Activated naive CD4-positive, alpha-beta T cell treated with anti-CD3 and anti-CD28 coated beads, Interleukin-2, amount 50 U/mL, for 16 hours (primary cell): ENCODE measurements at places on chromosomes 11 and 22.

DNA sequence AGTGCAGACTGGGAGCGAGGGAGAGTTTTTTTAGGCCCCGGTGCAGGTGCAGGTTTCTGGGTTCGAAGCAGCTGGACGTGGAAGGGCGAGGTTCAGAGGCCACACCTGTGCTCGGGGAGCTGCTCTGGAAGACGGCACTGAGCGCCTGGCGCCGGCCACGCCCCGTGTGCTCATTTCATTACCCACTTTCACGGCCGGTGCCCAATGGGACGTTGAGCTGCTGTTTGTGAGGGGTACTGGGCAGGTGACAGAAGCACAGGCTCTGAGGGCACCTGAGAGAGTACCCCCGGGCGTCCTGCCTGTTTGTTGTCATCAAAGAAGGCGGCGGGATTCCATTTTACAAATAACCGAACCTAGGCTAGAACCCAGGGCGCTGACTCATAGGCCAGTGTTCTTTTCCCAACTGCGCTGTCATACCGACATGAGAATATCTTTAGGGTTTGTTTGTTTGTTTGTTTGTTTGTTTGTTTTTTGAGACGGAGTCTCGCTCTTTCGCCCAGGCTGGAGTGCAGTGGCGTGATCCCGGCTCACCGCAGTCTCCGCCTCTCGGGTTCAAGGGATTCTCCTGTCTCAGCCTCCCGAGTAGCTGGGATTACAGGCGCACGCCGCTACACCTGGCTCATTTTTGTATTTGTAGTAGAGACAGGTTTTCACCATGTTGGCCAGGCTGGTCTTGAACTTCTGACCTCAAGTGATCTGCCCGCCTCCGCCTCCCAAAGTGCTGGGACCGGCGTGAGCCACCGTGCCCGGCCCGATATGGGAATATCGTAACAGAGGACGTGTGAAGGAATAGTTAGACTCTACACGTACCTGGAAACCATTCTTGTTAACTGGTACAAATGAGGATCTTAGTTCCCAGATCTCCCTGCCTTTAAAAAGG is 16.6 kb upstream of the SPTBN2 start:
- DNase-seq = peak; percentile 46

GRCh38 chr22:38411016-38411415 is 44.0 kb downstream of the KCNJ4 start:
- DNase-seq = no peak

DNA sequence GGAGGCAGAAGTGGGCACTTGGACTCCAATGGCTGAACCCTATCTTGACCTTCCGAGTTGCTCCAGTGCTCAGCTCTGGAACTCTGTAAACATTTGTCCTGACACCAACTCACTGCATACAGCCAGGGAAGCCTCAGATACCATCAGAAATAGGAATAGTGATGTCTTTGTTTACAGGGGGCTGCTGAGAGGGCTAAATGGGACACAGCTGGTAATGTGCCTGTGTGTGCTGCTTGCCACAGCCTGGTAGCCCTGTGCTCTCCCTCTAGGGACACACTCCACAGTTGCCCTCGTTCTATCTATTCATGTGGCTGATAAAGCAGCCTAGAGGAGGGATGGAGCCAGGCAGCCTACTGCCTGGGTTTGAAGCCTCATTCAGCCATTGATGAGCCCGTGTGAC is 559.8 kb downstream of the MIAT start:
- no peak for DNase-seq

DNA sequence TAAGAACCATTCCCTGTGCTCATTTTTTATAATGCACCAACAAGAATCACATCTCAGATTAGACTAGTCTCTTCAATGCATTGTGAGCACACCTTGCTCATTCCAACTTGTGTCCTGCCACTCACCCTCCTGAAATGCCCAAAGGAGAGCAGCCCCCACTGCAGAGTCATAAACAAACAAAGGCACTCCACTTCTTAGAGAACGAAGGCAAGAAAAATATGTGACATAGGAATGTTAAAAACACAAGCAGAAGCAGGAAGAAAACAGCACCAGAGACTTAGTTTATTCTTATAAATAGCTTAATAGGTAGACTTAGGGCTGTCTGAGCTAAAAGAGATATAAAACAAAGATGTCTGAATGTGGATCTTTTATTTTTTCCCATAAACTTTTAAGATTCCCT is 57.2 kb downstream of the GUCY1A2 start:
- DNase-seq = no peak

DNA sequence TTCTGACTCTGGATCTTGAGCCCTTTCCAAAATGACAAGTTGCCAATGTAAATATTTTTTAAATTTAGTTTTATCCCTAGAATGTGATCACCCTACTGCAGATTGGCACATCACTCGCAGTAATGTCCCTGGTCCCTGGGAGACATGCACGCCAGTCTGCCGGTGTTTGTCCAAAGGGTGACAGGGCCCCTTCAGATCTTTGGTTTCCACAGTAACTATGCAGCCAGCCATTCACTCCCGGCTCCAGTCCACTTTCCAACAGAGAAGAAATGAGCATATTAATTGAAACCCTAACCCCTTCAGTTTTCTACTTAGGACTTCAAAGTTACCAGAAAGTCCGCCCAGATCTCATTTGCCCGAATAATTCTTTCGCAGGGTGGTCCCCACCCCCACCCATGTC is 25.8 kb upstream of the RASSF10 start:
- DNase-seq = no peak

DNA sequence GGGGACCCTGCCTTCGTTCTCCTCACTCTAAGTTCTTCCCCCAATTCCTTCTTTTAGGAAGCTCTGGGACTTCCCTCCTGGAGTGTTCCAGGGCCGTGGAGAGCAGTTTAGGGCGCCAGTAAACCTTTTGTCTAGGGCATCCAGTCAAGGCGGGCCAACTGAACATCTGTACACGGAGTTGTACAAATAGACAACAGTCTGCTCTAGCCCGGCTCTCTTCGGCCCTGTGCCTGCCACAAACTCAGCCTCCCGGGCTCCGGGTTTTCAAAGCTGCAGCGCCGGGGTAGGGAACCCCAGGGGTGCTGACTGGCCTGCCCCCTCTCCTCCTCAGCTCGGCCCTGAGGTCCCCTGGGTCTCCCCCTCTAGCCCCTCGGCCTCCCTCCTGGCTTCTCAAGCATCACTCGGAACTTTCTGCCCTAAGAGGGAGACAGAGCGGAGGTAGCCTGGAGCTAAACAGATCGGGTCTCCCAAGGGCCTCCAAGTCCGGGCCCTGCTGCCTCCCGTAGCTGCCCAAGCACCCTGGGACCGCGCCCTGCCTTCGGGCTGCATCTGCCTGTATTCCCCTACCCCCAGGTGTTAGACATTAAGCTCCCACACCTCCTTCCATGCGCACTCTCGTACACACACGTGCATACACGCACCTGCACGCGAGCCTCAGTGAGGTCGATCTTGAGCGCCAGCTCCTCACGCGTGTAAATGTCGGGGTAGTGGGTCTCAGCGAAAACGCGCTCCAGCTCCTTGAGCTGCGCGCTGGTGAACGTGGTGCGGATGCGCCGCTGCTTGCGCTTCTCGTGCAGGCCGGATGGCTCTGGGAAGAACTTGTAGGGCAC is 3.3 kb downstream of the PHOX2A start:
- no peak for DNase-seq

GRCh38 chr11:44469412-44469811 is 96.1 kb upstream of the CD82 start:
- no peak for DNase-seq

- DNase-seq = no peak
Measured at GRCh38 chr22:26812731-26813130, 155.3 kb downstream of the MIAT start.

DNA sequence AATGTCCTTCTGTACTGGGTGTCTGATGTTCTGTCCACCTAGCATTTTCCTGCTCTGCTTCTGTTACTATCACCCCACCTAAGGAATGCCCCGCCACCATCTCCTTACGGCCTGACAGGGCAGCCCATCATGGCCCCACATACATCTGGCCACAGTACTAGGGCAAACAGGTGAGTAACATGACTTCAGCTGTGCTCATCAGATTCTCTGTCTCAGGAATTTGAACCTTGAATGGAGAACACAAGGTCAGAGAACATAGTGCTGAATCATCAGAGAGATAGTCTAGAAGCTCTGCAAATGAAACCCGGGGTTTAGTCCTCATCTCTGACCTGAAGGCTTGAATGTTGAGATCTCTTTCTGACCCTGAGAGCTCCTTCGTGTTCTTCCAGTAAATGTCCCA is 32.4 kb downstream of the ZC3H12C start:
- no peak for DNase-seq

GRCh38 chr22:24231706-24232105 is 13.2 kb downstream of the GGT5 start:
- no peak for DNase-seq

GRCh38 chr11:54558407-54558806 is 45.4 kb downstream of the OR4C46 start:
- no peak for DNase-seq

DNA sequence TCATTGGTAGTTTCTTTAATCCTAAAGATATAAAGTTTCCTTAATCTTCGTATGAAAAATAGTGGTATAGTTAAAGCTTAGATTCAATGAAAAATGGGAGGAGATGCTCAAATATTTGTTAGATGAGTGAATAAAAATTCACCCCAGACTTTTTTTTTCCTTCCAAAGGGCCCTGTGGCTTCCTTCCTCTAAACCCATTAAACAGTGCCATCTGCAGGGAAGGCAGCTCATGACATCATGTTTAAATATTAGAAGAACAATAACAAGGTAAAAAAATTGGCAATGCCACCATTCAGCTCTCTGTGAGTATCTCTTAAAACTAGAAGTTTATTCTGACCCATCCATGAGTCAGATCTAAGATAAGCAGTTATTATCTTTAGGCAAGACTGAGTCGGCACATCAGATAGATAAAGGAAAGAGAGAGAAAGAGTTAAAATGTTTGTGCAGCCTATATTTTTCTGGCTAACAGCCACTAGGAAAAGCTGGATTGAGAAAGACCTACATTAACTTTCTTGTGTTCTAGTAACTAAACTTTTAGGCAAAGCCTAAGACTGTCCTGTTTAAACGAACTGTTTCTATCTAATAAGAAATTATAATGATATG is 19.1 kb upstream of the OOSP1 start:
- DNase-seq = no peak

DNA sequence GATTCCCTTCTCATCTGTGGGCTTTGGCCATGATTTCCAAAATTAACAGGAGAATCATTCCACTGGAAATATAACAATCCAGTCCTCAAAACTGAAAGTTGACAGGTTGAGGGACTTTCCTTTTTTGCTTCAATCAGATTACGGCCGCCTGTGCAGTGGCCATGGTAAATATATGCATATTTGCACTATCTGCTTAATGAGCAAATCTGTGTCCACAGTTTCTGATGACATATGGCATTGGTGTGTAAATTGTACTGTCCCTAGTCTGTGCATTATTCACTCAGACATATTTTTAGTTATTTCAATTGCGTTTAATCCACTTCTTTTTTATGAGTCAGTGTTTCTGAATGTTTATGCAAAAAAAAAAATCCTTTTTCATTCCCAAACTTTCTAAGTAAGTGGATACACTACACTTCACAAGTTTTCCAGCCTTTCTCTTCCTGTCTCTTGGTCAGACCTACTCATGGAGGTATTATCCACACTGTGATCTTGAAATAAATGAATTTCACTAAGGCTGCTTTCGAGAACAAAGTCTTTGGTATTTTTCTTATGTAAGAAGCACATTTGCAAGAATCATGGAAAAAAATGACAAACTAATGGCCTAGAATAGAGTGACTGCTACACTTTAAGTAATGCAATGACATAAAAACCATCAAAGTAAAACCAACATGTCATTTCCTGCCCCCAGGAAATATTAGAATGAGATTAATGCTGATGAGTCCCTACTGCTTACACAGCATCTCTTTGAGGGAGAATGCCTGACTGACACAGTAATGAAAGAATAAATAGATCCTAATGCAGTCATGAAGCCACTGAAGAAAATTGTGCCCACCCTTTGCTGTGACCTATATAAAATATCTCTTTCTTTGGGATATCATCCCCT is 76.4 kb upstream of the MTNR1B start:
- DNase-seq = no peak

- no peak for DNase-seq
Measured at GRCh38 chr22:41429232-41429950, 17.2 kb downstream of the TOB2 start.

- DNase-seq = no peak
Measured at GRCh38 chr11:35689081-35689996, 26.8 kb downstream of the TRIM44 start.

DNA sequence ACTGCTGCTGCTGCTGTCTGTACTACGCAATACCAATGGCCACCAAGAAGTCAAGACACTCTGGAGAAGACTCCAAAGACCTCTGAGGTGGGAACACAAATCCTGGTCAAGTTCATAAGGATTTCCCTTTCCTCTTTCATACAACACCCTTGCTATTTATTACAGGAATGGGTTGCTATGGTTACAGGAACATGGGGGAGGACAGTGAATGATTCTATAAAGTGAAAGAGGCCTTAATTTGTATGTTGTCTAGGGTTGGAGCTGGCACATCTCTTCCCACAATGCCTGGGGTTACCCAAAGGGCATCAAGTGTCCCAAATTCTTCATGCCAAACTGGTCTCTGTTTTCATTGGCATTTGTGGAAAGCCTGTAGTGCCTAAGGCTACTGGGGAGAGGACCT is 11.4 kb upstream of the SEC14L3 start:
- DNase-seq = no peak

- no peak for DNase-seq
Measured at GRCh38 chr11:126359431-126360048, 4.1 kb downstream of the ST3GAL4 start.

- no peak for DNase-seq
Measured at GRCh38 chr22:38347944-38348750, 30.9 kb upstream of the CSNK1E start.

GRCh38 chr22:41762980-41763779 is 37.3 kb upstream of the CCDC134 start:
- peak; percentile 25 for DNase-seq

DNA sequence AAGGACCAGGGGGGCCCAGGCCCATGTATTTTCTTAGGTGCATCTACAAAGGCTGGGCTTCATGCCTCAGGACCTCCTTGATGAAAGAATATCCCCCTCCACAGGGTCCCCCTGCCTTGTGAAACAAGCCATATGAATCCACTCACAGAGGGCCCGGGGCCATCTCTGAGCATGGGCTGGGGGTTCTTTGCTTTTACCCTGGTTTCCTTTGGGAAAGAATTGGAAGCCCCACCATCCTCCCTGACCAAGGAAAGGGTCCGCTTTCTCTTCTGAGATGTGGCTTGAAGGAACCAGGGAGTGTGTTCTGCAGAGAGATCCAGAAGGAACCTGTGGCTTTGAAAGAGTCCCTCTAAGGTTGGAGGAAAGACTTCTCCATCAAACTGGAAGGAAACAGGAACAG is 9.2 kb upstream of the ANO1 start:
- no peak for DNase-seq

DNA sequence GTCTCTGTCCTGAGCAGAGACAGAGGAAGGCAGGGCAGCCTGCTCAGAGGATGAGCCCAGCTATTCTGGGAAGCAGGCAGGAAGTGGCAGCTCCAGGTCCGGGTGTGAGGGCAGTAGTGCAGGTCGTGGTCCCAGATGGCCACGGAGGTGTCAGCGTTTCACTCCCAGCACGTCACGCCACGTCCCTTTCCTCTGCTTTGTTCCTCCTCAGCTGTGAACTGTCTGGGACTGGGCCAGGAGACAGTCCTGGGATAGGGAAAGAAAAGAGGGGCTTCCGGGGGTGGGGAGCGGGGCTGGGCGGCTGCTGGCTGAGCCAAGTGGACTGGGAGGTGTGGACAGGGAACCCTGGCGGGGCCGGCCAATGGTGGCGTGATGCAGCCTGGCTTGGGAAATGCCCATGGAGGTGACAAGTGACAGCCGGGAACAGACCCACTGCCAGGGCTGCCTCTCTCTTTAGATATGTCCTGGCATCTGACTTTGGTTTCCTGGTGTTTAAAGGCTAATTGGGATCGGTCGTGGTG is 64.7 kb downstream of the KCNQ1 start:
- no peak for DNase-seq
